ENCODE measurements at places on chromosomes 1 and 21.

GRCh38 chr1:179953974-179954492, 577 bp upstream of the CEP350 start:
- DNase-seq, result peak; percentile 50

DNA sequence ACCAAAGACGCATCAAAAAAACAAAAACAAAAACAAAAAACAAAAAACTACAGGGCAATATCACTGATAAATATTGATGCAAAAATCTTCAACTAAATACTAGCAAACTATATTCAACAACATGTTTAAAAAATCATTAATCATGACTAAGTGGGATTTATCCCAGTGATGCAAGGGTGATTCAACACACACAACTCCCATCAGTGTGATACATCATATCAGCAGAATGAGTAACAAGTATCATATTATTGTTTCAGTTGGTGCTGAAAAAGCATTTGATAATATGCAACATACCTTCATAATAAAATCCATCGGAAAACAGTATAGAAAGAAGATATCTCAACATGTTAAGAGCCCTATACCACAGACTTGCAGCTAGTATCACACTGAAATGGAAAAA, 953.0 kb downstream of the AMY1C start:
- no peak for DNase-seq

GRCh38 chr1:245810789-245811337, 656.1 kb downstream of the KIF26B start:
- DNase-seq, result no peak

DNA sequence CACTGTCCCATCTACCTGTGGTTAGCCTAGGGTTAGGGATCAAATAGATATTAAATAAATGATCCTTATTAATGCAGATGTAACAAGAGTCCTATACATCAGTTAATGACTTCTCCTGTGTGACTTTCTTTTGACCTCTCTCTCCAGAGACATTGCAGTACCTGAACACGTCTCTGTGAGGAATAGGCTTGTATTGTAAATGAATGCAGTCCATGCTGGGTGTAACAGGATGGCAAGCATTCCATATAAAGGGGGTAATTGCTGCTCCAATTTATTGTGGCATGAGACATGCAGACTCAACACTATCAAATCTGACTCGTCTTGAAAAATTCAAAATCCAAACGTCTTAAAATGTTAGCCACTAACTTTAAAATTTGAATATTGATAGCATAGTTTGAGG, 189.5 kb downstream of the PRDM2 start:
- no peak for DNase-seq

- no peak for DNase-seq
Measured at GRCh38 chr1:204320382-204320804, 39.3 kb downstream of the PLEKHA6 start.

Measured in CD4-positive, alpha-beta T cell treated with Interleukin-2 at 100 ng/mL for 4 hours (primary cell).